ENCODE measurements at places on chromosomes 2 and 18.
A peak's percentile ranks its signal among the peaks of the same experiment; 100 is the strongest.

GRCh38 chr2:85920810-85921545 lies 32.2 kb upstream of the ST3GAL5 start:
- no peaks in the 10 kb centered on the region for H3K4me1 ChIP-seq
- peak overlapping the region; percentile 67 for H3K27ac ChIP-seq
- no peaks in the 10 kb centered on the region for H3K27me3 ChIP-seq
- H3K36me3 ChIP-seq = no peaks in the 10 kb centered on the region
- no peak overlapping the region for H3K4me3 ChIP-seq

- no peaks in the 10 kb centered on the region for H3K27me3 ChIP-seq
- no peaks in the 10 kb centered on the region for H3K36me3 ChIP-seq
- no peaks in the 10 kb centered on the region for H3K4me1 ChIP-seq
- H3K4me3 ChIP-seq = no peak overlapping the region
Measured at GRCh38 chr2:150981826-150982225, 279.8 kb downstream of the RBM43 start.

DNA sequence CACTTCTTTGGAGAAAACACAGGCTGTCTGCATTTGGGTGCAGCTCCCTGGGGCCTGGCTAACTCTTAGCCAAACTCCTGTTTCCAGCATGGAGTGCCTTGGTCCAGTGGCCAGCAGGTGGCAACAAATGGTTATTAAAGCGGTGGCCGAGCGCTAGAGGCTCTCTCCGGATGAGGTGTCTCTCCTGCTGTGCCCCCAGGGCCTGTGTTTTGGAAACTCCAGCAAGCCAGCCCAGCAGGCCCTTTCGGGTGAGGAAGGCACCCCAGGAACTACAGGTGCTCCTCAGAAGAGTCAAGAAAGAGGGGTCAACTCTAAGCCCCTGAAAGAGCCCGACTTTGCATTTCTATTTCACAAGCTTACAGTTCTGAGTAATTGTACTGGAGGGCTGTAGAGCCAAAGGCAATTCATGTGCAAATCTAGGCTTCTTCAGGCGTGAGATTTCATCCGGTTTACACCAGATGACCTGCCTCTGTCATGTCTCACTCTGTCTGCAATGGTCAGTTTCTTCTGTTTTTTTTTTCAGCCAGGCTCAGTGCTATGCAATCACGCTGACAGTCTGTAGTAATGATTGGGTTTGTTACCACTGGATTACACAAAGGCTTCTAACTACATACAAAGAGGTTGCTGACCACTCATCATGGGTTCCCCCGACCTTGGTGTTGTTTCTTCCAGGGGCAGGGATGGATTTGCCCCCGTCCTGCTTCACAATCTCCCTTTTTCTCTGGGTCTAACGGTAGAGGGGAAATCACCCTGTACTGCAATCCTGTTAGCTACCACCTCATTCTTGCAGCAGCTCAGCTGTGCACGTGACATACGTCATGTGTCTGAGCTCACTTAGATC lies 7.6 kb upstream of the CHRNA1 start:
- H3K27me3 ChIP-seq = no peaks in the 10 kb centered on the region
- H3K4me1 ChIP-seq = peaks cover 10% of the 10 kb centered on the region
- no peak overlapping the region for H3K4me3 ChIP-seq
- peak overlapping the region; percentile 87 for H3K27ac ChIP-seq
- DNase-seq = peak; percentile 95
- no peaks in the 10 kb centered on the region for H3K36me3 ChIP-seq

DNA sequence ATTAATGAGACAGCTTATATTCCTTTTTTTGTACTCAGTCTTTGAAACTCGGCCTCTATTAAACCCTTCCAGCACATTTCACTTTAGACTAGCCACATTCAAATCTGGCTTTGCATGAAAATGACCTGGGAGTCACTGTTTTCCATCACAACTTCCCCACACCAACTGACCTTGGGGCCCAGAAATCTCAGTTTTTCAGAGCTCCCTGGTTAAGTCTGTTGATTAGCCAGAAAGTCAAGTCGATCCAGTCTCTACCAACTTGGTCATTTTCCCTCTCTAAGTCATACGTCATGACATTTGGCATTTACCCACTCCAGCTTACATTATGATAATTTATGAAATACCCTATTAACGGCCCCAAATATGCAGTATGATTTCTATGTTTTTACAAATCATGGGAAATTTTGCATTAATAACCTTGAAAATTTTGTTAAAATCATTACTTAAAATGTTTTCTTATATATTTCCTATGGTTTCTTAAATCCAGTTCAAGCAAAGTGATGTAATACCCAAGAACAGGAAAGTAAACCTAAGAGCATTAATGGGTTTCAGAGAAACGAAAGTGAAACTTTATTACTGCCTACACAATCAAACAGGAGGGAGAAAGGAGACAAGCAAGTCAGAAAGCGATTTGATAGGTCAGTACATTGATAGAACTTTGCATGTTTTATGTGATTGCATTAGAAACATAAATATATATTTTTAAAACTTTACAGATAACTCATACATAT lies 77.1 kb downstream of the SPATS2L start:
- no peaks in the 10 kb centered on the region for H3K36me3 ChIP-seq
- no peak for DNase-seq
- no peak overlapping the region for H3K27ac ChIP-seq
- H3K27me3 ChIP-seq = no peaks in the 10 kb centered on the region
- no peak overlapping the region for H3K4me3 ChIP-seq

GRCh38 chr2:42953216-42953615 lies 160.8 kb upstream of the HAAO start:
- H3K27me3 ChIP-seq = no peaks in the 10 kb centered on the region
- no peak overlapping the region for H3K4me3 ChIP-seq
- H3K36me3 ChIP-seq = no peaks in the 10 kb centered on the region
- H3K4me1 ChIP-seq = peaks cover 5% of the 10 kb centered on the region
- no peak overlapping the region for H3K27ac ChIP-seq

GRCh38 chr2:27959496-27959895 lies 69.0 kb downstream of the BABAM2 start:
- no peak overlapping the region for H3K4me3 ChIP-seq
- H3K36me3 ChIP-seq = no peaks in the 10 kb centered on the region
- H3K4me1 ChIP-seq = no peaks in the 10 kb centered on the region
- DNase-seq = no peak
- no peaks in the 10 kb centered on the region for H3K27me3 ChIP-seq
- H3K27ac ChIP-seq = no peak overlapping the region

DNA sequence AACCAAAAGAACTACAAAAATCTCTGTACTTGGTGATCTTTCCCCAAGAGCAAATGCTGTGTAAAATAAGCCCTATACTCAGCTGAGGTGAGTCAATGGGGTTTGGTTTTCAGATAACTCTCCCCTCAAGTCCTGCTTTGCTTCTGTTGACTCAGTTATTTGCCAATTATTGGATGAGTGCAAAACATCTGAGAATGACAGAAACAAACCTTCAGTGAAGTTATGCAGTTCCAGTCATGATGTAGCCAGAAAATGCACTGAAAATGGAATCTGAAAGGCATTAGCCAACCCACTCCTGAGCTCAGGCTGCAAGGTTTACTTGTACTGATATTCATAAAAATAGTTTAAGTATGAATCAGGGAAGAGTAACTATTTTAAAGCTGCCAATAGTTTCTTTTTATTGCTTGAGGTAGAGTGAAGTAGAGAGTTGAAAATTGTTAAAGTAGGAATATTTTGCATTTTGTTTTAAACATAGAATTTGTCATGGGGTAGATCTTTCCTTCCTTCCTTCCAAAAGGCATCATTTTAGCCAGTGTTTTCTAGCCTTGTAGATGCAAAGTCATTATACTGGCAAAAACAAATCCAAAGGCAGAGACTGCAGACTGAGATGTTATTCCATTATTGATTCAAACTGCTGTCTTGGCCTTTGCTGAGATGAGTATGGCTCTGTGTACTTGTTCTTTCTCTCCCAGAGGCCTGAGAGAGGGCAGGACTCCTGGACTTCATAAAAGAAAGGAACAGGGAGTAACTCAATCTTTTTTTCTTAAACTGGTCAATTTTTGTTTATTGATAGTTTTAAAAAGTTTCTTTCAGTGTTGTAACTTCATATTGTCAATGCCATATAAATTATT lies 215.3 kb downstream of the RND3 start:
- no peaks in the 10 kb centered on the region for H3K27me3 ChIP-seq
- no peak overlapping the region for H3K27ac ChIP-seq
- DNase-seq = no peak
- no peaks in the 10 kb centered on the region for H3K4me1 ChIP-seq

DNA sequence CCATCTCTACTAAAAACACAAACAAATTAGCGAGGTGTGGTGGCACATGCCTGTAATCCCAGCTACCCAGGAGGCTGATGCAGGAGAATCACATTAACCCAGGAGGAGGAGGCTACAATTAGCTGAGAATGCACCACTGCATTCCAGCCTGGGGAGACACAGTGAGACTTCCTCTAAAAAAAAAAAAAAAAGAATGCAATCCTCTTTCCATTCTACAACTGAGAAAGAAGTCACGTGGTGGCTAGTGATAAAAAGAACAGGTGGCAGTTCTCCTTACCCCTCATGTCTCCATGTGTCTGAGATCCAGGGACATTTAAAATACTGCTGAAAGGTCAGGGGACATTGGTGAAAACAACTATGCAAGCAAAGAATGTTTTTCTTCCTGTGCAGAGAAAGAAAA lies 24.4 kb upstream of the GPR39 start:
- DNase-seq = peak; percentile 96

- H3K27ac ChIP-seq = no peak overlapping the region
- no peak for DNase-seq
- H3K36me3 ChIP-seq = no peaks in the 10 kb centered on the region
- H3K4me3 ChIP-seq = no peak overlapping the region
Measured at GRCh38 chr18:38752430-38752829, 1186.8 kb upstream of the CELF4 start.

DNA sequence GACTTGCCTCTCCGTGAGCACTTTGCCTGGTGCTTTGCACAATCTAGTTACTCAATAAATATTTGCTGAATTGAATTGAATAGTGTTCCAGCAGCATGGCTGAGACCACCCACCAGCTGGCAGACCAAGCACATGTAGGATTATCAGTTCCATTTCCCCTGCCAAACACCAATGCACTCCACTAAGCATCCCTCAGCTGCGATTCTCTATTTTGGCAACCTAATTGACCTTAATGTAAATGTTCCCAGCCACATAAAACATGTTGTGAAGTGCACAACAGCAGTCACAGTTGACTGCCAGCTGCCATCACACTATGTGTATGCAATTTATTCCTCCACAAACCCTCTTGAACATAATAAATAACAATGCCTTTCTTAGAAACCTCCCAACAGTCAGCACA lies 1879.4 kb upstream of the PIK3C3 start:
- H3K36me3 ChIP-seq = no peaks in the 10 kb centered on the region
- no peak for DNase-seq
- no peak overlapping the region for H3K4me3 ChIP-seq
- H3K27ac ChIP-seq = no peak overlapping the region
- H3K27me3 ChIP-seq = no peaks in the 10 kb centered on the region

DNA sequence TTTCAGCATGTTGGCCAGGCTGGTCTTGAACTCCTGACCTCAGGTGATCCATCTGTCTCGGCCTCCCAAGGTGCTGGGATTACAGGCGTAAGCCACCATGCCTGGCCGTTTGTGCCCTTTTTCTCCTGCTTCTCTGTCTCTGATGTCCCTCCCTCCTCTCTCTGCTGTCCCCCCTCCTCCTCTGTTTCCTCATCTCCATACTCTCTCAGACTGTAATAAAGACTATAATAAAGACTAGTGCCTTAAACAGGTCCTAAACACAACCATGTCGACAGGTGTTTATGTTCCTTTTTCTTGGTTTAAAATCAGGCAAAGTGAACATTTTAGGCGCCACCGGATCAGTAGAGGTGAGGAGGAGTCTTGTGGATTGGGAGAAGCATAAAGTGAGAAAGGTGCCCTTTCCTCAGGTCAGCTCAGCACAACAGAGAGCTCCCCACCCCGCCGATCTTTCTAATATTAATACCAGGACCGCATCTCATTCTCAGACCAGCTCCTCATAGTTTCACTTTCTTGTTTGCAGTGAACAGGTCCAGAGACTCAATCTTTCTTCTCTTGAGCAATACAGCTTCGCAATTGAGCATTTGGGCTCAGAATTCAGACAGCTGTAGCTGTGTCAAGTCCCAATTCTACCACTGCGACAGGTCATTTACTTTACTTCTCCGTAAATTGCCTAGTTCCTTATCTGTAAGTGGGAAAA lies 23.7 kb downstream of the TIMM21 start:
- H3K27ac ChIP-seq = no peak overlapping the region
- no peaks in the 10 kb centered on the region for H3K36me3 ChIP-seq
- no peak overlapping the region for H3K4me3 ChIP-seq
- H3K27me3 ChIP-seq = no peaks in the 10 kb centered on the region

DNA sequence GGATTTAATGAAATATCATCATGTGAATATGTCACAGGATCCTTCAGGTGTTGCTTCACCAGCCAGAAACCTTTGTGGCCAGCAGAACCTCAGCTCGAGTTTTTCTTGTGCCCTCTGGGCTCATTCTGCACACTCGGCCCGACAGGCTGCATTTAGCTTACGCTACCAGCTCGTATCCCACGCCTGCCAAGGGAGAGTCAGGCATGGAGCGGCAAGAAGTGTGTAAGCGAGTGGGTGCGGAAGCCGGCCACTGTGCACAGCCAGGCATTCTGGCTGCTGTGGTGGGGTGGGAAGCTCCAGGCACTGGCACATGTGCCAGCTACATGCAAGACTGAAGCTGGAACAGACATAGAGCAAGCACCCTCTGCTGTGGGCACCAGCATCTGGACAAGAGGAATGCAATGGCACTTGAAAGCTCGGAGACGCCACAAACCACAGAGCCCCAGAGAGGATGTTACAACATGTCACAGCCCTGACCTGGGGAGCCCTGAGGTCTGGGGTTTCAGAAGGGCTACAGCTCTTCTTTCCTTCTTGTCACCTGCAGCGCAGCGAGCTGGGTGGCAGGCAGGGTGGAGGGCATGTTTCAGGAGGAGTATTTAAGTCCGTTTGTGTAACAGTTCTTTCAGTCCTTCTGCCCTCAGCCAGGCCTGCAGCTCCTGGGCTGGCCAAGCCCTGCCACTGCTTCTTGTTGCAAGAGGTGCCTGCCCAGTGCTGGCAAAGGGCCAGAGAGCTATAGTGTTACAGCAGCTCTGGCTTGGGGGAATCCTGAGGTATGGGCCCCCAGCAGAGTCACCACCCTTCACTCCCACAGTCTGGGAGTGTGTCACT lies 257.3 kb upstream of the HNMT start:
- H3K4me3 ChIP-seq = no peak overlapping the region
- DNase-seq = no peak
- no peaks in the 10 kb centered on the region for H3K4me1 ChIP-seq
- H3K27me3 ChIP-seq = no peaks in the 10 kb centered on the region

DNA sequence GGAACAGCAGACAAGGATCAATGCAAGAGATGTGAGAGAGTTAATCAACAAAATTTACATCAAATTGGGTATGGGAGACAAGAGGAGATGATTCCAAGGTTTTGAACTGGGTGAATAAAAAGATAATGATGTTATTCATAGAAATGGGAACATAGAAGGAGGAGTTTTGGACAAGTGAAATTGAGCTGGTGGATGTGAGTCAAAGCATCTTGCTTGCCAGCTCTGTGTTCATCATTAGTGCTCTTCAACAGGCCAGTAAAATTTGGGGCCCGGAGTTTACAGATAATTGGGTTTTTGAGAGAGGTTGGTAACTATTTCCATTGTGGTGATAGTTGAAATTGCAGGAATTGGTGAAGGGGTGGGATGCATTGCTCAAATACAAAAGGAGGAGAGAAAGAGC lies 69.9 kb upstream of the CAVIN2 start:
- H3K4me3 ChIP-seq = no peak overlapping the region
- no peak overlapping the region for H3K27ac ChIP-seq
- no peaks in the 10 kb centered on the region for H3K27me3 ChIP-seq
- no peak for DNase-seq
- H3K4me1 ChIP-seq = no peaks in the 10 kb centered on the region
- no peaks in the 10 kb centered on the region for H3K36me3 ChIP-seq

GRCh38 chr2:66240286-66240685 lies 194.6 kb upstream of the MEIS1 start:
- no peaks in the 10 kb centered on the region for H3K27me3 ChIP-seq
- no peaks in the 10 kb centered on the region for H3K4me1 ChIP-seq
- no peaks in the 10 kb centered on the region for H3K36me3 ChIP-seq

All from mesendoderm (in vitro differentiated cells).